ENCODE measurements at places on chromosomes 13 and 19.

DNA sequence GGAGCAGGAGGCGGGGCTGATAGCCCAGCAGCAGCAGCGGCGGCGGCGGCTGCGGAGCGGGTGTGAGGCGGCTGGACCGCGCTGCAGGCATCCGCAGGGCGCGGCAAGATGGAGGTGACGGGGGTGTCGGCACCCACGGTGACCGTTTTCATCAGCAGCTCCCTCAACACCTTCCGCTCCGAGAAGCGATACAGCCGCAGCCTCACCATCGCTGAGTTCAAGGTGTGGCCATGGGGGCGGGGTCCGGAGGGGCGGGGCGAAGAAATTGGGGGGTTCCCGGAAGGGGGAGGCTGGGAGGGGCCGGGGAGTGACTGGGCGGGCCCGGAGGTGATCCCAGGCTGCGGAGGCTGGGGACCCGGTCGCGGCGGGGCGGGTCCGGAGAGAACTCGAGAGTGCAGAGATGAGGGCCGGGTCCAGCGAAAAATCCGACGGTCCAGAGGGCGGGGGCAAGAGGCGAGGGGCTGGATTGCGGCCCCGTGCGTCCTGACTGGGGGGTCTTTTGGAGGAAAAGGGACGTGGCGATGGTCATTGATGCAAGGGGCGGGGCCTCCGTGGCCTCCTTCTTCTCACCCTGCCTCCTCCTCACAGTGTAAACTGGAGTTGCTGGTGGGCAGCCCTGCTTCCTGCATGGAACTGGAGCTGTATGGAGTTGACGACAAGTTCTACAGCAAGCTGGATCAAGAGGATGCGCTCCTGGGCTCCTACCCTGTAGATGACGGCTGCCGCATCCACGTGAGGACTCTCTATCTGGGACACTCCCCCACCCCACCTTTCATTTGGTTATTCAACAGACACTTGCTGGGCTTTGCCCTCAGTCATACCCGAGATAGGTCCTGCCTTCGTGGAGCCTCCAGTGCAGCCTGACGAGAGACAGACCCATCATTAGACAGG, at the start of gene TBCB:
Gene TBCB (plus strand): TSS at position 16 of the 891 bp plus-strand sequence. CDS start 93 bp downstream, at position 109.
- DNase-seq = peak; percentile 90

GRCh38 chr13:50485979-50486935, 357.2 kb downstream of the DLEU7 start:
- DNase-seq = no peak

- peak; percentile 84 for DNase-seq
These were observed 2.3 kb downstream of the TULP2 start for GRCh38 chr19:48896191-48896720.

GRCh38 chr13:76975863-76976262, 16.0 kb upstream of the CLN5 start:
- no peak for DNase-seq

DNA sequence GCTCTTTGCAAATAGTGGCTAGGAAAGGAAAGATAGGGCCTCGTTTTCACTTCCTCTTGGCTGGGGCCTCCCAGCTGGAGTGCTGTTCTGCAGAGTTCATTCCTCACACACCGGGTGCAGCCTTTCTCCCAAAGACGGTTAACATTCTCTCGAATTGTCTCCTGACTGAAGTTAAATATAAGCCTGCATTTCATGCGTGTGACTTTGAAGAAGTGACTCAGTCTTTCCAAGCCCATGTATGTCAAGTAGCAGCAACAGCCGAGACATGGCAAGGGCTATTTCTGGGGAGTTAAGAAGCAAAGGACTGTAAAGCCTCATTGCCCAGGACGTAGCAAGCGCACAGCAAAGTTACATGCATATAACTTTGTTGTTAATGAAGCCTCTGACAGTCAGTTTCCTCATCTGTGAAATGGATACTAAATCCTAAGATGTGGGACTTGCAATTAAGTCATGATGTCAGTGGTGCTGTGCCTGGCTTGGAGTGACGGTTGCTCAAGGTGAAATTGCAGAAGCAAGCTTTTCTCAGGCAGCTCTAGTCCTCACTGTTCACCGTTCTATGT, 502.4 kb downstream of the MYO16 start:
- no peak for DNase-seq

DNA sequence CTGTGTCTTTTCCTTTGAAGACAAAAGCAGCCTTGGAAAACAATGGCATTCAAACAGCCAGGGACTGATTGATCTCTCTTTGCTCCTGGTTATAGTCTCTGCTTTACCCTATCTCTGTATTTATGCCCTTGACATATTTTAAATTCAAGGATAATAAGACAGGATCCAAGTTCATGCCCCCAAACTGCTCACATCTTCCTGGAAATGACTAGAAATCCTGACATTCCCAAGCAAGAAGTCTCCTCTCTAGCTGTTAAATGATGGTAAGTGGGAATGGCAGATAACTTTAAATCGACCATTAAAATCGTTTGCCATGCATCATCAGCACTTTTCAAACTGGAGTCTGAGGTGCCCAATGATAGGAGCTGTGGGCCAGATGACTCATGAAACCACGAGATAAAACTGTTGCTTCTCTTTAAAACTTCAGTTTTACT, 435.6 kb downstream of the FOXO1 start:
- DNase-seq = peak; percentile 27

DNA sequence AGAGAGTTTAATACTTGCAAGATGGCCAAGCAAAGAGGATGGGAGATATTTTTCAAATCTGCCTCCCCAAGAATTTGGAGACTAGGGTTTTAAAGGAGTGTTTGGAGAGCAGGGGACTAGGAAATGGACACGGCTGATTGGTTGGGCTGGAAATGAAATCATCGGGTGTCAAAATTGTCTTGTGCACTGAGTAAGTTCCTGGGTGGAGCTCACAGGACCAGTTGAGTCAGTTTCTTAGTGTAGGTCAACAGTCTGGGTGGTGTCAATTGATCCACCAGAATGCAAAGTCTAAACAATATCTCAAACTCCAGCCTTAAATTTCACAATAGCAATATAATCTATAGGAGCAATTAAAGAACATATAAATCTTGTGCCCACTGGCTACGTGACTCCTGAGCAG, 23.0 kb upstream of the CEACAM4 start:
- DNase-seq = no peak

DNA sequence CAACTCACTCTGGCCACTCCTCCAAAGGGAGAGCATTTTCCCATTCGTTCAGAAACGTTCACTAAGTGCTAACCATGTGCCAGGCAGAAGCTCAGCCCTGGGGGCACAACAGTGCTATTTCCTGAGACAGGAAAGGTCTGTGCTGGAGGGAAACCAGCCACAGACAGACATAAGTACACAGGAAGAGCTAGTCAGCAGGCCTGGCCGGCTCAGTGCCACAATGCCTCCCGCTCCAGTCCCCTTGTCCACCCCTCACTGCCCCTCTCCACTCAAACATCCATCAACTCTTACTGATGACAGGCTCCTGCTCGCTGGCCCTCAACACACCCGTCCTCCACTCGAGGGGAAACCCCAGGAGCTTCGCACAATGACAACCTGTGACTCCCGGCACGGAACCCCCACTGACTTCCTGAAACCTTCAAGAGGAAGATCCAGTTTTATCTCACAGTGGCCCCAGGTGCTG, 11.3 kb upstream of the PLA2G4C start:
- DNase-seq = no peak

DNA sequence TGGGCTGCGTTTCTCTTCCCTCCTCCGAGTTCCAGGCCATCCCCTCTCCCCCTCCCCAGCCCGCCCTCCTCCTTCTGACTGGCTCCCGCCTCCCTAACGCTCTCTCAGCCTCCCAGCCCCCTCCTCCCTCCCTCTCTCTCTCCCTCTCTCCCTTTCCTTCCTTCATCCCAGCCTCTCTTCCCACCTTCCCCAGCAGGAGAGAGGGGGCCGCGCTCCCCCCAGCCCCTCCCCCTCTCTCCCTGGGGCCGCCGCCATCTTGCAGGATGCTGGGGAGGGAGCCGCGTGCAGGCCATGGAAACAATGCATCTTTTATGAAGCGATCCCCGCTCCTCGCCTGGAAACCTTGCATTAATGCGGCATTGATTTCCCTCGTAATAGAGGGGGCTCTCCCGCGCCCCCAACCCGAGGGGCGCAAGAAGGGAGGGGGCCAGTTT, 42.6 kb upstream of the ADGRL1 start:
- DNase-seq = no peak

DNA sequence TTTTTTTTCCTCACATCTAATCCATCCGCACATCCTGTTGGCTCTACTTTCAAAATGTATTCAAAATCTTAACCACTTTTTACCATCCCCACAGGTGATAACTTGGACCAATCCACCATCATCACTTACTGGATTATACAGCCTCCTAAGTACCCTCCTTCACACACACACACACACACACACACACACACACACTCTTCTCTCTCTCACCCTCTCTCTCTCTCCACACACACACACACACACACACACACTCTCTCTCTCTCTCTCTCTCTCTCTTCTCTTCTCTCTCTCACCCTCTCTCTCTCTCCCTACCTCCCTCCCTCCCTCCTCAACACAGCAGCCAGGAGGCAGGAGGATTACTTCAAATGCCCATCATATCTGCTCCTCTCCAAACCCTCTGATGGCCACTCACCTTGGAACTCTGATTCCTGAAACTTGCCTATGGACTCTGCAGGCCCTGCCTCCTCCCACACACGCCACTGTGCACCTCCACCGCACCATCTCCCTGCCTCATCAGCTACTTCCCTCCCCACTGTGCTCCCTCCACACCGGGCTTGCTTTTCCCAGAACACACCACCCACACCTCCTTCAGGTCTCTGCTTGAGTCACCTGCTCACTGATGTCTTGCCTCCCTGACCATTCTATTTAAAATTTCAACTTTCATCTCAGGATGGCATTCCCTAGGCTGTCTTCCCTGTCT, 39.7 kb downstream of the RCBTB2 start:
- DNase-seq = no peak
